ENCODE measurements at places on chromosomes 12 and 14.

DNA sequence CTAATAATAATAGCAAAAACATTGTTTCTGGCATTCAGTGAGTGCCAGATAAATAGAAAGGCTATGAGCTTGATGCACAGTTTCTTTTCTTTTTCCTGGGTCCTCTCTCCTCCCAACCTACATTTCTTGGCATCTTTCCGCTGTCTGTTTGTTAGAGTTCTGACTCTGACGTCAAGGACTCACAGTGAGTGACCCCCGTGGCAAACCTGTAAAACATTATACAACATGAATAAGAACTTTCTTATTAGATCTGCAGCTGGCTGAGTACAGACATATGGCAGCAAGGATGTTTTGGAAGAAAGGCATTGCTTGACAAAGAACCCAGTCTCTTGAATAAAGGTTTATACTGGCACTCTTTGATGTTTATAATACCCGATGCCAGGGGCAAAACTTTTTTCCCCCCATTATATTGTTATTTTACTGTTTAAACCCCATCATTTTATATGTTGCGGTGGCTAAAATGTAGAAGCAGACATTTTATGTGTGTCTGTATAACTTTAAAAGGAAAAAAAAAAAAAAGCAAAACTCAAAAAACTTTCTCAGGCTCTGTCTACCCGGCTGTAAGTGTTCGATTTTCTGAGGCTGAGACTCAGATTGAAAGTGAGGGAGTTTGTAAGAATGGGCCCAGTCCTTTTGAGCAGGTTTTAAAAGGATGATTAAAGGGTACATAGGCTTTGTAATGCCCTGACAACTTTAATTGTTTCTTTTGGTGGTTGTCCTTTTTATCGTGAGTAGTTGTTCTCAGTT, 159.3 kb downstream of the PDE3A start:
- DNase-seq: no peak

DNA sequence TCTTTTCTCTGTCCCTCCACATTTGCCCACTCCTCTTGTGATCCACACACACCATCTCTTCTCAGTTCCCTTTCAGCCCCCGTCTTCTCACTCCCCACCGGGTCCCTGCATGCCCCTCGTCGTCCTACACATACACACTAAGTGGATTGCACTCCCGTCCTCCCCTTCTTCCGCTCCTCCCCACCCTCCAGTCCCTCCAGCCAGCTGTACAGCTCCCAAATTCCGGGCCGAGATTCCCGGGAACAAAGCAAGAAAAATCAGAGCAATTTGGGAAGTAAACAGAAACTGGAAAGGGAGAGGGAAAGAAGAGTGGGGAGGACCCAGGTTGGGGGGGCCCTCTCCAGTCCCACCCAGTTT, 282 bp upstream of the IGFBP6 start:
- DNase-seq: no peak

GRCh38 chr12:85747941-85748495, 88.2 kb downstream of the RASSF9 start:
- DNase-seq: no peak

DNA sequence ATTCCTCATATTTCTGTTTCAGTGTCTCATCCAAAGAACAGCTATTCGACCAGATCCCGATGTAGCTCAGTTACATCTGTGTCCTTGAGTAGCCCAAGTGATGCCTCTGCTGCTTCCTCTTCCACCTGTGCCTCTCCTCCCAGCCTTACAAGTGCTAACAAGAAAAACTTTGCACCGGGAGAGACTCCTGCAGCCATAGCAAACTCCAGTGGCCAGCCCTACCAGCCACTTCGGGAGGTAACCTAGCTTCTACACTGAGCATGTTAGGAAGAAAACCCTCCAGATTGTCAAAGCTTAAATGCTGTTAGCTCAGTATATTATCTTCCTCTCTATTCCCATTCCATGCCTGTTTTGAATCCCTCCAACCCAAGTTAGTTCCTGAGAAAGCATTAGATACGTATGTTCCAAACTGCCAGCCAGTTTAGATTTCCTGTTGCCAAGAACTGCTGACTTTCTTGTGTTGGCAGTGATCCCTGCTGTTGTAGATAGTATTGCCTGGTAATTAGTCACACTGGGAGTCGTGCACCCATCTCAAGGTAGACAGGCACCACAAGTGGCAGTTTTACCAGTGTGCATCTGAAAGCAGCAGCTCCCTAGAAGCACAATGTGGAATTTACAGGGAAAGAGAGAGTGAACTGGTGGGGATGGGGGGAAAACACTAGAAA, 14.0 kb upstream of the KCNH3 start:
- no peak for DNase-seq

GRCh38 chr12:67263471-67263870, 5.7 kb upstream of the CAND1 start:
- DNase-seq: no peak

- no peak for DNase-seq
Measured at GRCh38 chr14:54942913-54943312, 40.3 kb upstream of the GCH1 start.

GRCh38 chr12:132588821-132589669, 21.3 kb downstream of the LRCOL1 start:
- DNase-seq: no peak

GRCh38 chr12:106672314-106673025, 89.7 kb downstream of the RFX4 start:
- no peak for DNase-seq

DNA sequence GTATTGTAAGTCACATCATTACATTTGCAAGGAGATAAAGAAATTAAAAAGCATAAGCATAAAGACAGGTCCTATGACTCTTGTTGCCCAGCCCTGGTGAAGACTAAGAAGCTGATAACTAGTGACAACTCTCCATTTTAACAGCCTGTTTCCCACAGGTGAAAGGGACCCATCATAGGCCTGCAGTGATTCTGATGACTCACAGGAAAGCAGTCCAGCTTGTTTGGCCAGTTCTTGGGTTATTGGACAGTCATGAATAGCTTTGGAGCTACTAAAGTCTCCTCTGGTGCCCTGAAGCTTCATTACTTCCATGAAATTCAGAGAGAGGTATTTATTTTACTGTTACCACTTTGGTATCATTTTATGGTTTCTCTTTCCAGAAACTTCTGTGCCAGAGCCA, 55.5 kb upstream of the DYRK2 start:
- no peak for DNase-seq

DNA sequence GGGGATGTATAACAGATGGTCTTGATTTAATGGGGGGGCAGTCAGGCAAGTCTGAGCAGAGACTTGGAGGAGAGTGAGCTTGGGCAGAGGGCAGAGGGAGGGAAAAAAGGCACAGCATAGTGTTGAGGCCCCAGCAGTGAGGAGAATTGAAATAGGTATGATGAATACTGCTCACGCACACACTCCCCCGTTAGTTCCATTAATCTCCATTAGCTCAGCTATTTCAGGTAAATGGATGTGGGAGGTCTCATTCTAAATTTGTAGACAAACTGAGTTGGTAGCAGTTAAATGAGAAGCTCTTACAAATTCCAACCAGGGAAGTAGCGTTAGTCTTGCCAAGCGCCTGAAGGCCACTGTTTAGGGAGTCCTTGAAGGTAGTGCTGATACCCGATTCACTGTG, 66.7 kb upstream of the STON2 start:
- no peak for DNase-seq

DNA sequence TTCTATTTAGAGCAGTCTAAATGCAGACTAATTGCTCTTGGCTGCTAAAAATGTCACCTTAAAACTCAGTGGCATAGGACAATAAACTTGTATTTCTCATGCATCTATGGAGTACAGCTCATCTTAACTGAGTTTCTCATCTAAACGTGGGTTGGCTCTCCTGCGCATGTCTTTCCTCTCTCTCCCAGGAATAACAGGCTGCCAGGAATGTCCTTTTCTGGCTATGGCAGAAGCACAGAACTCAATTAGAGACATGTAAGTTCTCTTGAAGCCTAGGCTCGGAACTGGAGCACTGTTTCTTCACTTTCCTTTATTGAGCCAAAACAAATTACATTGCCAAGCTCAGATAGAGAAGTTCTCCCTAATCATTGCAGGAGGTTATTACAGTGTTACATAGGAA, 722.3 kb upstream of the FLRT2 start:
- DNase-seq: no peak

- DNase-seq: no peak
Measured at GRCh38 chr12:130591736-130592135, 124.4 kb downstream of the RIMBP2 start.

GRCh38 chr12:53290661-53291060, 4.7 kb upstream of the PFDN5 start:
- DNase-seq: no peak

All from activated CD4-positive, CD25-positive, alpha-beta regulatory T cell (primary cell).